IMR-90 (cell line): ENCODE measurements at places on chromosomes 11 and 22.

GRCh38 chr11:45104006-45104789, 42.2 kb upstream of the PRDM11 start:
- DNase-seq, result no peak

- no peak for DNase-seq
These were observed 48.8 kb downstream of the CWF19L2 start for GRCh38 chr11:107408762-107409211.

GRCh38 chr11:69452206-69452987, 29.1 kb upstream of the LINC01488 start:
- no peak for DNase-seq

DNA sequence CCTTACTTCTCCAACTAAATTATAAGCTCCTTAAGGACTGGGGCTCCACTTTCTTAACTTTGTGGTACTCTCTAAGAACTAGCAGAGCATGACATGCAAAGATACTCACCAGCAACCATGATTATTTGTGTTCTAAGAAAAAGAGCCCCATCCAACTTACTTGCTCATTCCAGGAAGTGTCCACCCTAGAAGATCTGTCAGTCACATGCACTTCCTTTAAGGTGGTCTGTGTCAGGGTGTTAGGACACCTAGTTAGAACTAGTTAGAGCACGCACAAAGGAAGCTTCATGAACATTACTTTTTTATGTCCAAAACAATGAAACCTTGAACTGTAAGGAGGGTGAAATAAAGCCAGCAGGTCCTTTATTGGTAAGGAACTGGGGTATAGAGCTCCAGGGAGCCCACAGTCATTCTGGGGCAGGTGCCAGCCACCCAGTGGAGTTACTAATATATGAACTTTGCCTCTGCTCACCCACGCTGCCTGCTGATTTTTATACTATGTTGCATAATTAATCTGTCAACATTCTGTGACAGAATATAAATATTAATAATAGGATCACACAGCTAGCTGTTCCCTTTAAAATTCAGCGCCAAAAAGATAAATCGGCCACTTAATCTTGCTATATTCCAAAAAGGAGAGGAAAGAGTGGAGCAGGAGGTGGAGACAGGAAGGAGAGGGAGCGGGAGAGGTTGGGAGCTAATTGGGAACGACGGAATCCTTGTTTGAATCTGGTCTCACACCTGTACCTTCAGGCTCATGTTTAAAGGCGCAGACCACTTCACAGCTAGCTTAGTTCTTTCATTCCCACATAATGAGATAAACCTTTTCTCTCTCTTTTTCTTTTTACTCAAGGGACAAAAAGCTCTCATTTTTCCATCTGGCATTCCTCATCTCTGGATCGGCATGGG, 755.0 kb downstream of the OPCML start:
- no peak for DNase-seq

GRCh38 chr22:24053481-24054226, 42.5 kb downstream of the CABIN1 start:
- no peak for DNase-seq

DNA sequence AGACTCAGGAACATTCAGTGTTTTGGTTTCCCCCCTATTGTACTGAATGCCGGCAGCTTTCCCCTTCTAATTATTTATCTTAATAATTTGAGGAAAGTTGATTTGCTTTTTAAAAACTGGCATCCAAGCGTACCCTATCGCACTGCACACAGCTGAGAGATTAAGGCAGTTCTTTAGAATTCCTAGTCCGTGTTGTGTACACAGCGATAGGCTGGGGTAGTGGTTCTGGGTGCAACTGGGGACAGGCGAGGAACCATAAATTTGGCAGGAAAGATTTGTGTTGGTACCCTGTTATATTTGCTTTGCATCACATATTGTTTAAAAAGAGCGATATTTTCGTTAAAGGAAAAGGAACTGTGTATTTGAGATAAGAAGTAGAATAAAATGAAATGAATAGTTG, 39.2 kb downstream of the PTPRJ start:
- no peak for DNase-seq

GRCh38 chr11:61543606-61544306, 35.2 kb downstream of the LRRC10B start:
- DNase-seq, result peak; percentile 57

GRCh38 chr22:44031158-44031952, 7.3 kb downstream of the PARVB start:
- no peak for DNase-seq

DNA sequence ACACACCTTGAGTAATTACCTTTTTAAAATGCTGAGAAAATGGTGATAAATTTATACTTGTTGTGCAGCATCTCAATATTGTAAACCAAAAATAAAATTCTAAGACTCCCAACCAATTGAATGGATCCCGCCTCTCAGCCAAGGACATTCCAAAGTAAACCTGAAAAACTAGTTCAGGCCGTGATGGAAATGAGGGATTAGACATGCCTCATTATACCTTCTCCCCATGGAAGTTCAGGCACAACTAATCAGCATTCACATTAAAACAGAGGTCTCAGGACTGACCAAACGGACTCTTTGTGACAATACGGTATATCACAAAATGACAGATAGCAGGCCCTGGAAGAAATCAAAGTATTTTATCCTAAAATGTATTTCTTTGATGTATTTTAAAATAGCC, 907.4 kb upstream of the RAG2 start:
- no peak for DNase-seq

- peak; percentile 87 for DNase-seq
These were observed at the start of gene NADSYN1 for GRCh38 chr11:71453037-71453917. Gene NADSYN1, plus strand, starts transcription at chr11:71453203. Its CDS starts 94 bp downstream, at chr11:71453297.

- DNase-seq, result no peak
These were observed 22.9 kb upstream of the A4GALT start for GRCh38 chr22:42743501-42743991.

DNA sequence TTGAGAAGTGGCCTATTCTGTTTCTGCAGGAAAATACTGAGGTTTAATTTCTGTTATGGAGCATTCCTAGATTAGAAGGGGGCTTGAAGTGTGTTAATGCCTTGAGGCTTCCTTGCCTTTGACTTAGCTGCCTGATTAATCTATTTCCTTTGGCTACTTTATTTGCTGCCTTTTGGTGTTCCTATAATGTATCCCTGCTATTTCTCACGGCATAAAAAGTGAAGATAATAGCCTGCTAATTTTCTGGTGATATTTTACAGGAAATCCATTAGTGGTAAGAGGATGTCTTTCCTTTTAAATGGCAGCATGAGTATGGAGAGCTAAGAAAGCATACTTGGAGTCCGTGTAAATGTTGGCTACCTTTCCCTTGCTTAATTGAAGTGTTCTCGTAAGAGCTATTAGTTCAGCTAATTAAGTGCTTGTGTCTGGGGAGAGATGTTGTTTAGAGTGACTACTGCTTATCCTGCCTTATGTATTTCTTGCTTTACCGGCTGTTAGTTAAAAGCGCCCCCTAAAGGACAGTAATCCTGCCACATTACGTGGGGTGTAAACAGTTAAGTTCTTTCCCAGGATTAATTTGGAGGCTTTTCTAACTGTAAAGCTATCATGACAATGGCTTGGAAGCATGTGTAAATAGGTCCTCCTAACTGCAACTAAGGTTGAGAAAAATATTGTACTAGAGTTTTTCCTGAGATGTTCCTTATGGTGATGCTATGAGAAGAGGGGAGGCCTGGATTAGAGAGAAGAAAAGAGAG, 45.6 kb downstream of the ZNF280B start:
- DNase-seq, result no peak

GRCh38 chr11:85803303-85803702, 7.6 kb downstream of the SYTL2 start:
- no peak for DNase-seq

- no peak for DNase-seq
These were observed 1584.3 kb upstream of the RAG2 start for GRCh38 chr11:38182126-38182866.

- no peak for DNase-seq
These were observed 4.3 kb downstream of the LARGE2 start for GRCh38 chr11:45926536-45927331.

GRCh38 chr11:134069426-134070341, 812 bp downstream of the JAM3 start:
- DNase-seq, result peak; percentile 31

- no peak for DNase-seq
These were observed 122.0 kb downstream of the VPREB1 start for GRCh38 chr22:22366537-22366936.
